ENCODE measurements at places on chromosomes 2 and 18. TPM values are rescaled to one million over a fixed set of nuclear protein-coding genes. Genes with fewer than 3 reads are reported as not detected.

DNA sequence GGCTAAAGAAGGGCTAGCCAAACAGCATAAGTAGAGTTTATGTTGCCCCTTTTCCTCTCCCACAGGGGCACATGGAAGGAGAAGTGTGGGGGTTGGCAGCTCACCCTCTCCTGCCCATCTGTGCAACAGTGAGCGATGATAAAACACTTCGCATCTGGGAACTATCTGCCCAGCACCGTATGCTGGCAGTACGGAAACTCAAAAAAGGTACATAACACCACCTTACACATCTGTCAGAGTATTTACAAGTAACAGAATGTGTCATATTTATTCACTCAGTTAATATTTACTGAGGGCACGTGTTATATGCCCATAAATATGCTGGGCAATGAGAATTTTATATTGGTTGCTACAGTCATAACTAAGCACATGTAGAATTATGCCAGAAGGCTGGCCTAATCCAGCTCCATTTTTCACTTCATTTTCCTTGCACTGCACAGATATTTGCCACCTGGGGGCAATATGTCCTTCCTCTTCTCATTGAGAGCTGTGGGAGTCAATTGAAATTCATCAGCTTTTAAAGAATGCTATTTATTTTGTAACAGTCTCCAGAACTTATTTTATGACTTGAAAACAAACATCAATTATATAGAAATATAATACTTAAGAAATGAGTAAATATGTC is 150.6 kb downstream of the RTN4 start:
- DNase-seq = no peak
- H3K4me1 ChIP-seq = no peaks in the 10 kb centered on the region
- H3K36me3 ChIP-seq = no peaks in the 10 kb centered on the region
- H3K27ac ChIP-seq = no peak overlapping the region

- no peak overlapping the region for H3K27ac ChIP-seq
- DNase-seq = peak; percentile 49
- H3K4me1 ChIP-seq = peaks cover 6% of the 10 kb centered on the region
- no peaks in the 10 kb centered on the region for H3K27me3 ChIP-seq
- H3K4me3 ChIP-seq = no peak overlapping the region
Measured at GRCh38 chr2:136006658-136007057, 21.2 kb upstream of the DARS1 start.

DNA sequence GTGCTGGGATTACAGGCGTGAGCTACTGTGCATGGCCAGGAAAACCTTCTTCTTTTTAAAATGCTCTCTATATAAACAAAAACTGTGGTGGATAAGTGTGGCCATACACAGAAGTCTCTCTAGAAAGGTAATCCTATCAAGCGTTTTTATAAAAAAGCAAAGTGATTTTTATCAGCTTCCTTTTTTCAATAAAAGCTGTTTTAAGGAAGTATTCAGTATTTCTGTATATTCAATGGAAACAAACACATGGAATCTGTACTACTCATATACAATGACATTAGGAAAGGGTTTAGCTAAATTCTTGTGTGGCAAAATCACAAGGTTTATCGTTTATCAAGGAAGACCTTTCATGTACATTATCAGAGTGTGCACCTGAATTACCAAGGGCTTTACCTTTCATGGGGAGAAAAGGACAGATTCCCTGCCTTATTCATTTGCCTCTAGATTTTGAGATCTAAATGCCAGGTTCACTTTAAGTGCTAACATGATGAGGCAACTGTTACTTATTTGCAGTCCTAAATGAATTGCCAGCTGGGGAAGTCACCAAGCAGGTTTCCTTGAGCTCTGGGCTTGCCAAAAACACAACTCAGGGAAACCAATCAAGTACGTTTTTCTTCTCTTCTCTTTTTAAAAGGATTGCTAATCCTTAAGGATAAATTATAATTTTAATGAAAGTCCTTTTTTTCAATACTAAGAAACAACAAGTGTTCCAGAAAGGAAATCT is 70.8 kb downstream of the RTN4 start:
- peak overlapping the region; percentile 41 for H3K27ac ChIP-seq
- H3K27me3 ChIP-seq = no peaks in the 10 kb centered on the region
- peaks cover 13% of the 10 kb centered on the region for H3K4me1 ChIP-seq

- no peak overlapping the region for H3K27ac ChIP-seq
- no peak overlapping the region for H3K4me3 ChIP-seq
- peaks cover 3% of the 10 kb centered on the region for H3K4me1 ChIP-seq
- no peaks in the 10 kb centered on the region for H3K27me3 ChIP-seq
Measured at GRCh38 chr2:72794572-72794971, 31.3 kb downstream of the EXOC6B start.

- no peak overlapping the region for H3K27ac ChIP-seq
- H3K4me1 ChIP-seq = no peaks in the 10 kb centered on the region
- DNase-seq = no peak
- no peak overlapping the region for H3K4me3 ChIP-seq
- no peaks in the 10 kb centered on the region for H3K36me3 ChIP-seq
- H3K27me3 ChIP-seq = no peaks in the 10 kb centered on the region
Measured at GRCh38 chr18:8525692-8526091, 83.5 kb upstream of the RAB12 start.

Gene SERPINB11
- total RNA-seq = not detected

DNA sequence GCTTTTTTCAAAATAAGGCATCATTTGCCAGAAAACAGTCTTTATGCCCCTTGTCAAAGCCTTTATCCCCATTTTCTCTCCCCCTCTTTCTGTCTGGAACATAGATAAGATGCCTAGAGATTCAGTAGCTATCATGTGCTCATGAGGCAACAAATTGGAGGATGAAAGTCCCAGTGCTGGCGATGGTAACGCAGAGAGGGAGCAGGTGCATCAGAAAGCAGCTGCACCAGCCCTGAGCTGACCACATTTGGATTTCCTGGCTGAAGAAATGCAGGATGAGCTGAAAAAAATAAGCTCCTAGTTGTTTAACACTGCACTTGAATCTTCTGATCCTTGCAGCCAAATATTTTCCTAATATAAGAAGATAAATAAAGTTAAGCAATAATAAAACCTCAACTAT is 48.0 kb downstream of the LOXHD1 start:
- no peaks in the 10 kb centered on the region for H3K27me3 ChIP-seq
- no peaks in the 10 kb centered on the region for H3K4me1 ChIP-seq
- no peaks in the 10 kb centered on the region for H3K36me3 ChIP-seq

- no peaks in the 10 kb centered on the region for H3K4me1 ChIP-seq
- H3K27me3 ChIP-seq = no peaks in the 10 kb centered on the region
- no peak overlapping the region for H3K27ac ChIP-seq
- no peaks in the 10 kb centered on the region for H3K36me3 ChIP-seq
Measured at GRCh38 chr2:177543007-177543760, 150.6 kb downstream of the AGPS start.

Gene EFR3B
- total RNA-seq = 1.1 TPM

Gene DAPL1
- total RNA-seq = 0.50 TPM

DNA sequence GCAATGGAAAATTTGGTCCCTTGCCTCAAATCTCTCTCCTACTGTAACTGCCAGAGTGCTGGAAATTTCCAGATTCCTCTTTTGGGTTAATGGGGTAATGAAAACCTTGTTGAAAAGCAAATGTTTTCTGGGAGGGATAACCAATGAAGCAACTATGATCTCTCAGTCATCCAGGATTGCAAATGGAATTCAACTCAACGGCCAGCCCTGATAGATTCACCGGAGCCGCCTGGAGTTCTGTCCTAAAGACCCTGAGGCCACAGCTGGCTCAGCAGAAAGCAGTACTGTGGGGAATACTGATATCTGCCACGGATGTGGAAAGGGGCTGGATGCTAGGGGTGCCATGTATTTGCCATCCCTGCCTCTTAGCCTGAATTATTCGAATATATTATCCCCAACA is 167.8 kb downstream of the NRP2 start:
- no peaks in the 10 kb centered on the region for H3K4me1 ChIP-seq
- H3K4me3 ChIP-seq = no peak overlapping the region
- no peaks in the 10 kb centered on the region for H3K36me3 ChIP-seq

DNA sequence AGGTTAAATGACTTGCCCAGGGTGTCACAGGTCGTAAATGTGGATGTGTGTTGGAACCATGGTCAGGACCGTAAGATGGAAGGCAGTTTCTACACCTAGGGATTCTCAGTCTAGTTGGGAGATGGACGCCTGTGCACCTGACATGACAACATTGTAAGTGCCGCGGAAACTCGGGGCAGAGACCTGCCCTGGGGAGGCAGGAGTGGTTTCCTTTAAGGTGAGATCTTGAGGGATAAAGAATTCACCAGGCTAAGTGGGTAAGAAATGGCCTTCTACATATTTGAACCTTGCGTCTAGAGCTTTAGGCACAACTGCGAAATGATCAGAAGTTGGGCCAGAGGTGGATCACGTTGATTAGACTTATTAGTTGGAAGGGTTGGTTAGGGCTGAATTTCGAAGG is 1.6 kb downstream of the DGKD start:
- no peak overlapping the region for H3K4me3 ChIP-seq
- H3K27ac ChIP-seq = no peak overlapping the region
- H3K36me3 ChIP-seq = no peaks in the 10 kb centered on the region
- no peak for DNase-seq

DNA sequence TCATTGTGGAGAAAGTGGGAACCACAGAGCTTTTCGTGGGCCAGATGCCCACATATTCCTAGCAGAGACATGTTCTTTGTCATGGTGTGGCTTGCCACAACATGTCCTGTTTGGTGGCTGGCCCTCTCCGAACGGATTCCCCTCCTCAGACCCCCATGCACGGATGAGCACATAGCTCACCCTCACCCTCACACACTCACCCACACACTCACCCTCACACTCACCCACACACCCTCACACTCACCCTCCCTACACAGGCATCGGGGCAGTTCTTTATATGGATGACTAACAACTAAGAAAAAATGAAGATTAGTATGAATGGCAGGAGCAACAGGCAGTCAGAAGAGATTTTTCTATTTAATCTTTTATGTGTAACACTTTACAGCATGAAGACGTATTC is 149.9 kb downstream of the ZNF236 start:
- H3K27ac ChIP-seq = no peak overlapping the region
- no peaks in the 10 kb centered on the region for H3K36me3 ChIP-seq
- no peak for DNase-seq
- H3K4me3 ChIP-seq = no peak overlapping the region
- no peaks in the 10 kb centered on the region for H3K27me3 ChIP-seq

DNA sequence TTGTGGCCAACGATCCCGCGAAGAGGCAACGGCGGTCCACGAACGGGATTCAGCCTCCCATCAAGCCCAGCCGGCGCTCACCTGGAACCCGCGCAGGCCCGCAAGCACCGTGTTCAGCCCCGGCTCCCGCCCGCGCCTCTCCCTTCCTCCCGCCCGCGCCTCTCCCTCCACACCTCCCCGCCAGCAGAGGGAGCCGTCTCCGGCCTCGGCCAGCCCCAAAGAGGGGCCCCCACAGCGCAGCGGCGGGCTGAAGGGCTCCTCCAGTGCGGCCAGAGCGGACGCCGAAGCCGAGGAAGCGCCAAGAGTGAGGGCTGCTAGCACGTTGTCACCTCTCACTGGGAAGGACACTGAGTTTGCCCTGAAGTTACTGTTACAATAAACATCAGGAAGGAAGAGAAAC is 55.3 kb upstream of the LAPTM4A start:
- DNase-seq = peak; percentile 50
- H3K36me3 ChIP-seq = no peaks in the 10 kb centered on the region
- H3K27ac ChIP-seq = peak overlapping the region; percentile 15
- H3K27me3 ChIP-seq = no peaks in the 10 kb centered on the region
- no peaks in the 10 kb centered on the region for H3K4me1 ChIP-seq

Gene CHAC2
- total RNA-seq = 1.6 TPM

- no peak overlapping the region for H3K4me3 ChIP-seq
- no peaks in the 10 kb centered on the region for H3K4me1 ChIP-seq
- no peak for DNase-seq
- no peak overlapping the region for H3K27ac ChIP-seq
Measured at GRCh38 chr2:116809109-116809508, 1005.4 kb upstream of the DDX18 start.

DNA sequence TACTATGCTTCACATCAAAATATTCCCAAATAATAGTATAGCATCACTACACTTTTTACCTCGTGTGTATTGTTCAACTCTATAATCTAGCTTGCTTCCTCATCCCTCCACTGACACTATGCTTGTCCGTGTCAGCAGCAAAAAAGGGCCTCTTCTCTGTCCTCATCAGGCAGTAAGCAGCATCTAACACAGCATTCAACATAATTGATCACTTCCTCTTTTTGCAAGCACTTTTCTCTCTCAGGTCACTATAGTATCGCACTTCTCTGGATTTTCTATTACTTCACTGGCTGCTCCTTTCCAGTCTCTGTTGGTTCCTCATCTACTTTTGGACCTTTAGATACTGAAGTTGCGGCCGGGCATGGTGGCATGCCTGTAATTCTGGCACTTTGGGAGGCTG is 64.9 kb upstream of the ZSWIM2 start:
- H3K4me1 ChIP-seq = no peaks in the 10 kb centered on the region
- H3K4me3 ChIP-seq = no peak overlapping the region
- H3K36me3 ChIP-seq = no peaks in the 10 kb centered on the region
- DNase-seq = no peak

GRCh38 chr2:61470122-61470951 is 550 bp downstream of the USP34 start:
- peaks cover 15% of the 10 kb centered on the region for H3K4me1 ChIP-seq
- peak overlapping the region; percentile 94 for H3K4me3 ChIP-seq
- H3K36me3 ChIP-seq = no peaks in the 10 kb centered on the region
- no peaks in the 10 kb centered on the region for H3K27me3 ChIP-seq
- DNase-seq = peak; percentile 86

GRCh38 chr2:132788310-132788838 is 118.4 kb upstream of the LYPD1 start:
- DNase-seq = no peak
- H3K4me3 ChIP-seq = no peak overlapping the region
- H3K27ac ChIP-seq = no peak overlapping the region
- H3K4me1 ChIP-seq = no peaks in the 10 kb centered on the region
- no peaks in the 10 kb centered on the region for H3K36me3 ChIP-seq

Gene CCDC74A
- total RNA-seq = 9.5 TPM

- H3K36me3 ChIP-seq = no peaks in the 10 kb centered on the region
- no peak overlapping the region for H3K27ac ChIP-seq
- no peaks in the 10 kb centered on the region for H3K27me3 ChIP-seq
- H3K4me3 ChIP-seq = no peak overlapping the region
- DNase-seq = peak; percentile 34
Measured at GRCh38 chr2:36820942-36821605, 124.6 kb downstream of the VIT start.

DNA sequence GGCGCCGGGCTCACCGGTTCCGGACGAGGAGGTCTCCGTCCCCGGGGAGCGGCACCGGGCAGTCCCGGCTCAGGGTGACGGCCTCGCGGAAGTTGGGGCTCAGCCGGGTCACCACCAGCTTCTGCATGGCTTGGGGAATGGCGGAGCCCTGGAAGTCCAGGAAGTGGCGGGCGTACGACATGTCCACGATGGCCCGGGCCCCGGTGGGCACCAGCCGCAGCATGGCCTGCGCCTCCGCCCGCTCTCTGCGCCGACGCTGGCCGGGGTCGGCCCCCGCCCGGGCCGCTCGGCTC is 157 bp downstream of the PTGR3 start:
- H3K27me3 ChIP-seq = no peaks in the 10 kb centered on the region
- peak overlapping the region; percentile 87 for H3K4me3 ChIP-seq
- peak overlapping the region; percentile 96 for H3K27ac ChIP-seq
- no peaks in the 10 kb centered on the region for H3K36me3 ChIP-seq
- peaks cover 3% of the 10 kb centered on the region for H3K4me1 ChIP-seq
- DNase-seq = no peak

Measured in kidney (tissue), 22 donors.